ENCODE measurements at places on chromosomes 16 and 17. TPM values are rescaled to one million over a fixed set of nuclear protein-coding genes. Genes with fewer than 3 reads are reported as not detected.
A peak's percentile ranks its signal among the peaks of the same experiment; 100 is the strongest.

DNA sequence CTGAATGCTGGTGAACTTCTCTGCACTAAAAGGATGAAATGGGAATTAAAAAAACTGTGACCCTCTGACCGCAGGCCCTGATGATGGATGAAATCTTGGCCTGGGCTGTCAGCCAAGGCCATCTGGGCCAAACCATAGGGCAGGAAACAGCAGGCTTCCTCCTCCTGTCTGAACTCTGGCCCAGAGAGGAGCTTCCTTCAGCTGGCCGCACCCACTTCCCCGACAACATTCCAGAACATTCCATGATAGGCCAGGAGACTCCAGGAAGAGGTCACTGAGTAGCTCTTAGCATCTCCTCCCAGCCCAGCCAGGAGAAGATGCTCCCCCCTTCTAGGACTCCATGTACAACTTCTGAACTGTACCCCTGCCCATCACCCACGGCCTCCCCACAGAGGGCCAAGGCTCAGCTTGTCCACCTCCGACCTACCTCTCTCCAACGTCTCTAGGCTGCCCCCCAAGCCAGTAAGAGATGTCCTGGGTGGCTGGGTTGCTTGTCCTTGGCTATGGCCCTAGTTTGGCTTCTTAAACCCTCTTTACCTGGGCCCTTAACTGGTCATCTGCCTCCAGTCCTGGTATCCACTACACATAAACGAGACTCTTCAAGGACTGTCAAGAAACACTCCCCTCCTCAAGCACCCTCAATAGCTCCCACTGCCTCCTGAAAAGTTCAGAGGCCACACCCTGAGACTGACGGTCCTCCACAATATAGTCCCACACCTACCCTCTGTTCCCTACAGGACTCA, 1.7 kb downstream of the RPH3AL start:
- peak; percentile 33 for DNase-seq

DNA sequence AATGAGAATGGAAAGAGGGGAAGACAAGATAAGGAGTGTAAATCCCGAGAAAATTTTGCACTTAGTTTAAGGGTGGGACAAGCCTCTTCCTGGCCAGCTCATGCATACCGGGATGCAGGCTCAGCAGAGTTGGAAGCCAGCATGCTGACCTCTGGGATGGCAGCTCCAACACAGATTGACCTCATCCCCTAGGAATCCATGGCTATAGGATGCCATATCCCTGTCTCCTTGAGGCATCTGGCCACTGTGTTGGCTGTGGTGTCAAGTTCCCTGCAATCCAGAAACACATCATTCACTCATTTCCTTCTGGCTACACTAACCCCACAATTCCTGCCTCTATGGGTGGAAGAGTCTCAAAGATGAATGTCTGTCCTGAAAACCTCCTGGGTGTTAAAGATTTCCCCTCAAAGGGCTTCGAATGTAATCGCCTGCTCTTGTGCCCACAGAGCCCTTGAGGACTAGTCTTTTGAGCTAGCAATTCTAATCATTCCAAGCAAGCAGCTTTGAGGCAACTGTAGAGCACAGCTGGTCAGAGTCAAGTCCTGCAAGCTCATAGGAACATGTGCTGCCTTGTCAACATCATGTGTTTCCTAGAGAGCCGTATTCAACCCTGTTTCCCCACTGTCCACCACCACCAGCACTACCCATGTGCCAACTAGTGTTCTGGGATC, 141.4 kb downstream of the PMP22 start:
- peak; percentile 91 for DNase-seq

GRCh38 chr17:1460233-1460632, 4.2 kb upstream of the CRK start:
- peak; percentile 54 for DNase-seq

GRCh38 chr17:64187093-64187895, 57.4 kb upstream of the ERN1 start:
- DNase-seq, result no peak

Gene KRTAP2-1
- total RNA-seq, result not detected
